ENCODE measurements at places on chromosomes 7 and 10.
A peak's percentile ranks its signal among the peaks of the same experiment; 100 is the strongest.

- DNase-seq, result no peak
Measured at GRCh38 chr10:68231817-68232251, at the start of gene ATOH7. TSS of gene ATOH7 (minus strand) at chr10:68232113. CDS start at chr10:68231677, 436 bp downstream.

DNA sequence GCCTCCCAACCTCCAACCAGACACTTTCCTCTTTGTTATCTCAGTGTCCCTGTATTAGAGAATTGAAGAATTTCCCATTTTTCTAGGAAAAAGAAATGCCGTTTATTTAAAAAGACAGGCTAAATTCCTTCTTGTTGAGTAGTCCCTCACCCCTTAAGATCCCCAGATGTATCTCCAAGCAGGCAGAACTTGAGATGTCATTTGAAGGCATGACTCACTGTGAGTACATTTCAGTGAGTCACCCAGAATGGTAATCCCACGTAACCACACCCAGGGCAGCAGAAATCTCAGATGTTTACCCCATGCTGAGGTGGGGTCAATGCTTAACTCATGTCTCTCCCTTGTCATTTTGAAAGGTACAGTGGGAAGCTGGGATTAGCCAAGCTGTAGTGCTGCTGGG lies 4.4 kb downstream of the ZNF655 start:
- no peak for DNase-seq

DNA sequence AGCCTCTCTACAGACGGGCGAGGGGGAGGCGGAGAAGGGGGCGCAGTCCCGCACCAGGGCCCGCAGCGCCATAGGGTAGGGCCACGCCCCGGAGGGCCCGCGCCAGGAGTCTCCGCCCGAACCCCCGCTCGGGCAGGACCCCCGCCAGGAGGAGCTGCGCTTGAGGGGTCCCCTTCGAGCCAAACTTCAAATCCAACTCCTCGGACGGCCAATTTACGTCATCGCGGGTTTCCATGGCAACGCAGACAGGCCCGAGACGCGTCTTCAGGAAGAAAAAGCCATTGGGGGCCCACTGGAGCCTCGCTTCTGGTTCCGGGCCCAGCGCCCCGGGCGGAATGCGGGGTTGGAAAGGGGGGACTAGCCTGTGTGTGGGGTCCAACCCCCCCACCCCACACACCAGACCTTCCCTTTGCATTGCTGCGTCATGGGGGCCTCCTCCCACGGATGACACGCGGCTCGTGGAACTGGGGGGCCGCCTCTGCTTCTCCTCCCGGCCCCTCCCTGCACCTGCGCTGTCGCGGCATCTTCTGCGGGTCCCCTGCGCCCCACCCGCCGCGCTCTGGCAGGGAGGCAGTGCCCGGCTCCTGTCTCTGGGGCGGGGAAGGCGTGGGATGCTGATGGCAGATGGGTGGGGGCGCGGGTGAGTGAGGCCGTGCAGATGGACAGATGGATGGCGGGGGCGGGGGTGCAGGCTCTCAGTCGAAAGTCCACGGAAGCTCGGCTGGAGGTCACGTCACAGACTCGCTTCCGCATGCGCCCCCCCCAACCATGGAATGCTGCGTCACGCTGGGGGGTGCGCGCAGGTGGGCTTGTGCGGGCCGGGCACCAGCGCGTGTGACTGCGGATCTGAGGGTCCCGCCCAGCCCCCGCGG lies 1.2 kb downstream of the CALY start:
- DNase-seq, result peak; percentile 83

GRCh38 chr7:44789990-44790389 lies 6.5 kb upstream of the PPIA start:
- DNase-seq, result no peak

DNA sequence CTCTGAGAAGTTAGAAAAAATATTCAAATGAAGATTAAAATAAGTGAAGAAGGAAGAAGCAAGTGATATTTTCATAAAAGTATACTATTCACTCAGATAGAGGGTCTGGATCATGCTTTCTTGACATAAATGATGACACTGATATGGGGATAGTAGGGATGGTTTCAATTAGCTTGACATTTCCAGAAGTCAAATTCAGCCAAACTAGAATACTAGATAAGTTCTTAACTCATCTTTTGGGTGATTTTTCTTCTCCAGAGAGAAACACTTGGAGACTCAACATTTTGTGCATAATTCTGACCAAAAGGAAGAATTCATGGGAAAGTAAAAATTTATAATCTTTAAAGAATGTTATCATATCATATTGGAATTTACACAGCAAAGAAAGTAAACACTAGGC lies 152.0 kb upstream of the LRGUK start:
- DNase-seq, result no peak

DNA sequence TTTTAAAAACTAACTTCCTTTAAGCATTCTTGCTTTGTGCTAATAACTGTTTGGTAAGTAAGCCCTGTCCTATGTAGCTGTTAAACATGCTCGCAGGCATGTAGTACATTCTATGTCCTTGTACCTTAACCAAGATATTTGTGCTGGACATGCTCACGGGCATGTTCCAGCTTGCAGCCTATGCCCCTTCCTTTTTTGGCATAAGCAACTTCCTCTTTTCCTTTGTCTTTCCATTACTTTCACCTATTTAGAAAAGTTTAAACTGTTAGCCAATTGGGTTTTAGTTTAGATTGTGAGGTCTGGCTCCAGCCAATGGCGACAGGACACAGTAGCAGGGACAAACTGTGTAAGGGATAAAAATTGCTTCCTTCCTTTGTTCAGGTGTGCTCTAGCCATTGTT lies 14.4 kb upstream of the APBB1IP start:
- no peak for DNase-seq

- DNase-seq, result no peak
Measured at GRCh38 chr7:137886746-137887145, 40.0 kb upstream of the DGKI start.

DNA sequence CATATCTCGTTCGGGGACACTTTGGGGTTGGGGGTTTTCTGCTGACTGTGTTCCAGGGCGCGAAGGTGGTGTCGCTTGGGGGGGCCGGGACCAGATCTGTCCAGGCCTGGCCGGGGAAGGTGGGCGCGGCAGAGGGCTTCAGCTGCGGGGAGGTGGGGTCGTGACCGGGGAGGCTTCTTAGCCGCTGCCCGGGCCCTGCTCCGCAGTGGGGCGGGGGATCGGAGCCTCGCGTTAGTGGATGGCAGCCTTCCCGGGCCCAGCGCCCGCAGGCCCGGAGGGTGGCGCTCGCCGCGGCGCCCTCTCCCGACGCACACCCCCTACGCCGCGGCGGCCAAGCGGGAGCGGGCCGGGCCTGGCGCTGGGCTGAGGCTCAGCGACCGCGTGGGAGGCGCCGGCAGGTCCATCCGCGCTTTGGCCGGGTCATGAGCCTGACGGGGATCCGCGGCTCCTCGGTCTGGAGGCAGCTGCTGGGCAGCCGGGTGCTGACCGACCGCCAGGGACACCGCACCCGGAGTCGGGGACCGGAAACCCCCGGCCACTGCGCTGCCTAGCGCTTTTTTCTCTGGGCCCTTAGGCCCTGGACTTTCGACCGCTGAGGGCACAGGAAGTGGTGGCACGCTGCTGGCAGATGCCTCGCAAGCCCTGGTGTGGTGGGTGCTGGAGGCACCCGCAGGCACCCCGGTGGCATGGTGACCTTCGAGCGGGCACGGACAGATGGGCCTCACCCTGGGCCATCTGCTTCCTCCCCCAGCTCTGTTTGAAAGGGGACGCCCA lies 1.2 kb downstream of the AGAP3 start:
- peak; percentile 45 for DNase-seq

GRCh38 chr7:50310361-50310760 lies 5.8 kb downstream of the IKZF1 start:
- no peak for DNase-seq

GRCh38 chr7:157984423-157985163 lies 603.0 kb downstream of the PTPRN2 start:
- no peak for DNase-seq

DNA sequence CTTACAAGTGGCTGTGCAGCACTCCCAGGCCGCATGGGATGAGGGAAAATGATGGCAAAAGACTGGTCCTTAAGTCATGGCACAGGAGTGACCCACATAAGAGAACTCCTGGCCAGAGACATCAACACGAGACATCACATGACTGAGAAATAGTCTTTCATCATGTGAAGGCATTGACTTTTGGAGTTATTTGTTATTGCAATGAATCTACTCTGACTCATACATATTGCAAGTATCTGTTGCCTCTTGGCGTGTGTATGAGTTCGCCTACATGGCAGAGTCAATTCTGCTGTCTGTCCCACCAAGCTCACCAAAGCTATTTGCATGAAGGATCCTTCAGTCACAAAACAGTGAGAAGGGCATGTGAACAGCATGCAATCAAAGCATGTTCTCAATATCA lies 59.7 kb upstream of the HABP2 start:
- DNase-seq, result no peak

DNA sequence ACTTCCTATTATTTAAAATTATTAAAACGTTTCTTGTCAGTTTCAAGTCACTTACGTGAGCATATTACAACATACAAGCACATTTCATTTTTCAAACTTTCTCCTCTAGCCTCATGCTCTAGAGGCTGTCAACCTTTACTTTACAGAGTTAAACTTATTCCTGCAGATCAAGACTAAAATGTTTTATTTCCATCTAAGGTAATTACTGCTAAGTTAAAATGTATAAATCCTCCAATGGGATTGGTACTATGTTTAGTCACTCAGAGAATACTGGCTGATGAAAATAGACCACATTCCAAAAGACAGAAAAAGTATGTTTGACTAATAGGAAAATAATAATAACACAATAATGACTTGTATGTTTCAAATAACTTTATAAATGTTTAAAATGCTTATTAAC lies 8.4 kb upstream of the TRDMT1 start:
- no peak for DNase-seq

DNA sequence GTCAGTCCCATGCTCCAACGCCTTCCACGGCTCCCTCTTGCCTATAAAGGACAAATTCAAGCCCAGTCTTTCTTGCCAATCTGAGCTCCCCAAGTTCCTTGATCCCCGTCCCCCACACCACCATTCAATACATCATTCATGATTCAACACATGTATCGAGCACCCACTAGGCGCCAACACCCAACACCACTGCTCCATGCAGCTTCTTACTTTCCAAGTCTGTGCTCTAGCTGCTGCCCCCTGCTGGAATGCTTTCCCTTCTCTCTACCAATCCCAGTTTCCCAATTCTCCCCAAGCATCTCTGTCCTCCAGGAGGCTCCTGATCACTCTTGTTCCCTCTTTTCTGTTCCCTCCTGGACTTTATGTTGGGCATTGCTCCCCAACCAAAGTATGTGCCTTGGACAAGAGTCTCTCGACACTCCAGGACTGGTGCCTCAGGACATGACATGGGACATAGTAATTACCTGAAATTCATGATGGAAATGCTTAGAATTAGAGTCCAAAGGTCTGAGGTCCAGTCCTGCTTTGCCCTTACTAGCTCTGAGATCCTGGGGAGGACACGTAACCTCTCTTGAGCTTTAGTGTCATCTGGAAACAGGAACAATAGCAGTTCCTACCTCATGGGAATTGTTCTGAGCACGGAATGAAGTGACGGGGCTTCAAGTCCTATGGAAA lies 172.7 kb downstream of the NEURL1 start:
- peak; percentile 16 for DNase-seq

DNA sequence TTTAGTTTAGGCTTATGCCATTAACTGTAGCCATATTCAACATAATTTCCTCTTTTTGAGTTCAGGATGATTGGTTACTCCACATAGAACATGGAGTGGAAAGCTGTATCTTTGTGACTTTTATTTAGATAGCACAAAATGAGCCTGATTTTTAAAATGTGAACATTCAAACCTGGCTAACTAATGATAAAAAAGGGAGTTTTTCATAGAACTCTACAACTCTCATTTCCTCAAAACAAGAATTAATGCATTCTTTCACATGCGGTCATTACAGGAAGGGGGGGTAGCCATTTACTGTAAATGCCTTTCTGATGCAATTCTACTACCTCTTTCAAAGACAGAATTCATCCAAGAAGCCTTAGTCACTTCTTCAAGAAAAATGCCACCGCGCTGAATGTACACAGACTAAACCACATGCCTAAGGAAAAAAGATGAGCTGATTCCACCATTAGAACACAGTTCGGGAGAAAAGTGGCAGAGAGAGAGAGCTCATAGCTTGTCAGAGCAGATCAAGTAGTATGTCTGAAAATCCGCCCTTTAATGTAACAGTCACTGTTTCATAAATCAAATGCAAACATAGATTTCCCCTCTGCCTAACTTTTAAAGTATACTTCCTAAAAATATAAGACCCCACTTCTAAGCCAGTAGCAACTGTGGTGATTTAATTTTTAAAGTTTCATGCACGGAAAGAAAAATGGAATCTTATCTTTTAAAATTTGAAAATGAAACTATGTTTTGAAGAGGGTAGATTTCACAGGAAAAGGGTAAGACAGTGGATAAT lies 226.4 kb upstream of the KLF14 start:
- no peak for DNase-seq

- no peak for DNase-seq
Measured at GRCh38 chr10:5443429-5443828, 31.1 kb downstream of the NET1 start.

GRCh38 chr7:26507108-26507987 lies 215.7 kb downstream of the SNX10 start:
- DNase-seq, result no peak

DNA sequence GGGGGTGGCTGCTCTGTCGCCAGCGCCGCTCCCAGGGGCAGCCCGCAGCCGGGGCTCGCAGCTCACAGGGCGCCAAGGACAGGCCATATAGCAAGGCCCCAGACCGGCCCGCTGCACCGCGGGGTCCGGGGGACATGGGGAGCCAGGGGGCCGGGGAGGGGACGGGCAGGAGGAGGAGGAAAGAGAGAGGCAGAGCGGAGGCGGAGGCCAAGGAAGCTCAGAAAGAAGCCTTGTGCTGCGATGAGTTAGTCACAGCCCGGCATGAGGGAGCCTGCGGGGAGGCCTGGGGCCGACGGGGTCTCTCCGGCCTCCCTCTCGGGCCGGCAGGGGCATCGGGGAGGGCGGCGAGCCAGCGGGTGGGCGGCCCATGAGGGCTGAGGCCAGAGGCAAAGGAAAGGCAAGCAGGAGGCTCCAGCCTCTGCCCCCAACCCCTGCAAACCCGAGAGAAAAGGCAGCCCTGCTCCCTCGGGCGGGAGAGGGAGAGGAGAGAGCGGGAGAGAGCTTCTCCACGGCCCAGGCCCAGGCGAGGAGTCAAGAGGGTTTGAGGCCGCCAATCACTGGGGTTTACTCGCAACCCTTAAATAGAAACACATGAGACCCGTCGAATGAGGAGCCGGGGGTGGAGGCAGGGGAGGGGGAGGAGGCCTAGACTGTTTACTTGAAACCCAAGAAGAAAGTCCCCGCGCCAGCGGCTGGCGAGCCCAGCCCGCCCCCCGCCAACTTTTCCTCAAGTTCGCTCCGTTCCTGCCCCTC lies 167.9 kb downstream of the NEURL1 start:
- no peak for DNase-seq

GRCh38 chr7:93039786-93040185 lies 78.0 kb downstream of the SAMD9 start:
- DNase-seq, result no peak

GRCh38 chr10:103473261-103473671 lies 5.8 kb downstream of the CALHM3 start:
- DNase-seq, result no peak
